Peyer's patch (tissue), 4 donors: ENCODE measurements at places on chromosomes 1 and 21. TPM values are rescaled to one million over a fixed set of nuclear protein-coding genes. Genes with fewer than 3 reads are reported as not detected.

The SLC5A3 gene
- 19.0 TPM for total RNA-seq

The TSPEAR gene
- not detected for total RNA-seq

The HSD11B1 gene
- total RNA-seq, result 8.6 TPM

The CRYZ gene
- total RNA-seq, result 53.5 TPM

The ANGPTL3 gene
- not detected for total RNA-seq

The ICOSLG gene
- total RNA-seq, result 6.3 TPM

The CRABP2 gene
- total RNA-seq, result 3.6 TPM

The SYDE2 gene
- 14.7 TPM for total RNA-seq

The PLA2G4A gene
- 8.3 TPM for total RNA-seq

The C8A gene
- total RNA-seq, result not detected
